ENCODE measurements at places on chromosomes 5 and 9.

GRCh38 chr5:75566710-75567309 lies 44.4 kb upstream of the ANKDD1B start:
- peak; percentile 28 for DNase-seq

DNA sequence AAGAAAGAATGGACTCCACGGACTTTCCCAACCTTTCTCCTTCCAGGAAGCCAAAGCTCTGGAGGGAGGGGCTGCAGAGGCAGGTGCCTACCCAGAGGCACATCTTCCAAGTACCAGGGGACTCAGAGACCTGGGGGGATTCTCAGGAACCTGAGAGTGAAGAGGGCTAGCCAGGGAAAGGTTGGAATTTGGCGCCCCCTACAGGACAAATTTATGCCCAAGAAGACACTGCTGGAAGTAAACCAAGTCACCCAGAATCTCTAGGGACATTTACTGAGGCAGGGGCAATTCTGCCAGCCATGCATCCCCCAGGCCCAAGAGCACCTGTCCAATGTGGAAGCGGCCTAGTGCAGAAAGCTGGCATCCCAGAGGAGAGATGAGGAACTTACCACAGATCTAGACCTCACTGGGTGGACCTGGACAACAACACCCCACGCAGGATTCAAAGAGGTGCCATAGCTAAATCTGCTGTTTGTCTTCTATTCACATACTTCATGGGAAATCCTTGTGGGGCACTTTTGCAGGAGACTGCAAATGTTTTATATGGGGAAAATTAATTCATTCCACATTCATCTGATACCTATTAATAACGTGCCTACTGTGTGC lies 25.9 kb upstream of the IDNK start:
- DNase-seq, result peak; percentile 17

DNA sequence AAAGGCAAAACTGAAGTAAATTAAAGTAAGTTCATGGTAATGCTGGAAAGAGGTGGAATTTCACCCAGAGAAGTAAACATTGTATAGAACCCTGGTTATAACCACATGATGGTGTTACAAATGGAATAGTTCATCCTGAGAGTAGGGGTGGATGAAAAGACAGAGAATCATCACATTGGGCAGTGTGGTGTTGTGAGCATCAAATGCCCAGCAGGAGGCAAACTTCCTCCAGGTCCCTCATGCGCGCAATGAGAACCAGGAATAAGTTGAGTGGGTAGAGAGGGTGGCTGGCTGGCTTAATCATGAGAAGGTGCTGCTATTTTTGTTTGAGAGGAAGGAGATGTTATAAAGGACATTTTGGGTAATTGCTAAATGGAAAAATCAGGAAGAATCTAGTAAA lies 163.3 kb upstream of the HMHB1 start:
- DNase-seq, result no peak

DNA sequence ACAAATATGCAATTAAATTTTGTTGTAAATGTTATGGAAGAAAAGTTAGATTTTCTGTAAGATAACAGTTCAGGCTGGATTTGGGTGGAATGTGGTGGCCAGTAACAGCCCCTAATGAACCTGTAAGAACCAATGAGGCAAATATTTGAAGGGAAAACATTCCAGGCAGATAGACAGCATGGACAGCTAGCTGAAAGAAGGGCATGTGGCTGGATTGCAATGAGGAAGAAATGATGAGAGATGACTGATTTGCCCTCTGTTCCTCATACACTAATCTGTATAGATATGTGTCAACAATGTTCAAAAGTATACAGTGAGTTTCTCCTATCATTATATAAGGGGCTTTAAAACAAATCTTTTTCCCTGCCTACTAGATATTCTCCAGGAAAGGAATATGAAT lies 58.8 kb downstream of the MAN2A1 start:
- no peak for DNase-seq

DNA sequence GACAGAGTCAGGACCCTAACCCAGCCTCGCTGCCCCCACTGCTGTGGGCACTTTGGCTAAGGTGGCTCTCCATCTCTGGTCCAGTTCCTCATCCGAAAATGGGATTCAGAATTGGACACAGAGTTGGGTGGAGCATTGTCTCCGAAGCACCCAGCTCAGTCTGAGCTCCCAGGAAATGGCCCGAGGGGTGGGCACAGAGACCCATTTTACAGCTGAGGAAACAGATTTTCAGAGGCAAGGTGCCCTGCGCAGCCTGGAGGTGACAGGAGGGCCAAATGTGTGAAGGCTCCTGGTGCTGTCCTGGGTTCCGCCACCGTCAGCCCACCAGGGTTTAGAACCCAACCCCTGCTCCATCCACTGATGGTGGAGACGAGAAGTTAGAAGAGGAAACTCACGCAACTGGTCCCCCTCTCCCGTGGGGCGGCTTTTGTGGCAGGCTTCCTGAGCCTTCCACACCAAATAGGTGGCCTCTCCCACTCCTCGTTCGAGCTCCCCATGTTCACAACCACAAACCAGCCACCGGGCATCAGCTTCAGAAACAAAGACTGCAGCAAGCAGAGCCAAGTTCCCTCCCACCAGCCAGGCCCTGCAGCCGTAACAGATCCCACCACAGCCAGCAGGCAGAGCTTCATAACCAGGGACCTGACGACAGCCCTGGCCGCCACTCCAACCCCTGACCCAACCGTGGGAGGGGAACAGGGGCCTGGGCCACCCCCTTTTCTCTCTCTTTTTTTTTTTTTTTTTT lies 90.9 kb upstream of the LMX1B start:
- DNase-seq, result no peak

GRCh38 chr5:147073098-147073497 lies 161.7 kb upstream of the STK32A start:
- no peak for DNase-seq

DNA sequence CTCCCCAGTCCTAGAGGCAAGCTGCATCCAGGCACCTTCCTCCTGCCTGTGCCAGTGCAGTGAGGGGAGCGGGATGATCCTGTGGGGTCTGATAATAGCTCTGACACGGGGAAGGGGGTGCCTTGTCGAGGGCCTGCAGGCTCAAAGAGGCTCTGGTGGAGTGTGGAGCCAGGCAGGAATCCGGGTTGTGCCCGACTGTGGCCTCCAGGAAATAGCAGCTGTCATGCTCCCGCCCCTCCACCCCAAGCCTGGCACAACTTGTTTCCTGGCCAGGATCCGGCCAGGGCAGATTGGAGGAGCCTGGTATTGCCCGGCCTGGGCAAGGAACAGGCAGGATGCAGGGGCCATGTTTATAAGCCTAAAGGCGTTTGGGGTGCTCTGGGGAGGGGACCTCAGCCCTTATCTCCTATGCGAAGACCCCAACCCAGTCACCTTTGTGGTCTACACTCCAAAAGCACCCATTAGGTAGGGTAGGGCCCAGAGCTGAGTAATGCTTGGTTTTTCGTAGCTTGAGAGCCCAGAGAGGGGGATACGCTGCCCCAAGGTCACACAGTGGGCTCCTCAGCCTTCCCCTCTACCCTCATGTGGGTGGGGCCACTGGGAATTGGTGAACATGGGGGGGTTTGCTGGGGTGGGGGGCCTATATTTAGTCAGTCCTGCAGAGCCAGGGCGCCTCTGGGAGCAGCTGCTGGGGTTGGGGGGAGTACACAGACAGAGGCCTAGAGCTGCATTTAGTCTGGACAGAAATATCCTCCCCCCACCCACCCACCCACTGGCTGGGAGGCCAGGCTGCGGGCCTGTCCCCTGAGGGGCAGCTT lies 12.2 kb downstream of the CXXC5 start:
- no peak for DNase-seq

DNA sequence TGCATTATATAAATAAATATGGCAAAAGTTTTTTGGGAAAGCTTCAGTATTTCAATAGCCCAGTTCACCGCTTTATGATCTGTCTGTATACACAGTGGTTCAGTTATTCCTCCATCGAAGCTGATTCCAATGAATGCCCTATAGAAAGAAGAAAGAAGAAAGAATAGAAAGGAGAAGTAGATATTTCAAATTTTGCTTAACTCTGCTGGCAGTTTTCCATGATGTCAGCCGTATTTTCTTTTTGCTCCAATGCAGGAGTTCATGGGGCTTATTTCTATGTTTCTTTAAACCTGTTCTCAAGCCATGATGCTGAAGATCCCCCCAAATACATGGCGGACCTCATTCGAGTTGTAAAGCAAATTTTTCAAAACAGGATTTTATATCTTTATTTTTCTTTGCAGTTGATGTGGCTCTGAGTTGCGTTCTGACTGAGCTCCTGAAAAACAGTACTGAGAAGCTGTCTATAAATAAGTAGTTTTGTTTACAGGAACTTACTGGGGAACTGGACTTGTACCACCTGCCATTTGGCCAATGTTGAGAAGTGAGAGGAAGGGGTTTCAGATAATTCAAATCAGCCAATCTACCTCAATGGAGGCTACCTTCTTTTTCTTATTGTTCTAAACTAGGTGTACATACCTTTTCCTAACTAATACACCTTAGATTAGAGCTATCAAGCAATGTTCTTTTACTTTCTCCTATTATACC lies 418.5 kb upstream of the MEF2C start:
- DNase-seq, result no peak

- DNase-seq, result peak; percentile 47
Observed at GRCh38 chr5:160438316-160439204, 16.9 kb downstream of the PTTG1 start.

GRCh38 chr9:11874414-11874813 lies 818.8 kb upstream of the TYRP1 start:
- no peak for DNase-seq

DNA sequence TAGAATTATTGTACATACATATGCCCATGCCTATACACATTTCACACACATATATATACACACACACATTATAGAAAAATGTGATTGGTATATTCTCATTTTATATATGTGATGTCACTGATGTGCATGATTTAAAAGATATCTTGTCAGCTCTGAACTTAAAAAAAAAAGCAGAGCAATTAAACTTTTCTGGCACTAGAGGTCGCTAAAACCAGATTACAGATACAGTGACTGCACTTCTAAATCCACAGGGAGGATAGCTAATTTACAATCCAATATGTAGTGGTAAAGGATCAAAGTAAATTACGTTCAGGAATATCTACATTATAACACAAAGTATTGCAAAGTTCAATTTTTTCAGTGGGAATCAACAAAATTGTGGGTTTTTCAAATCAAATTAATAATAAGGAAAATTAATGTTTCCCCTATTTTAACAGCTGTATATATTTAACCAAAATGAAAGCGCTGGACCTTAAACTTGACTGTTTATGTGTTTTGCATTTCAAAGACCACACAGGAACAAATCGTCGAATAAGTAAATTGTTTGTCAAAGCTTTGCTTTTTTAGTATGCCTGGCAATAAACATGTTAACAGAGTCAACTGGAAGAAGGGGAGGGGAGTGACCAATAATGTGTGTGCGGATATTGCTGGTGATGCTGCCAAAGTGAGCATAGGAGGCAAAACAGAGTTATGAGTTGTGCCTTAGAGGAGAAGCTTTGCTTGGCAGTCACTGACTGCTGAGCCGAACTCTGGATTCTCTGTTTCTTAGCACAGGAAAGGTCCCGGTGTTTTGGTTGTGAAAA lies 1201.4 kb upstream of the C9orf72 start:
- no peak for DNase-seq

DNA sequence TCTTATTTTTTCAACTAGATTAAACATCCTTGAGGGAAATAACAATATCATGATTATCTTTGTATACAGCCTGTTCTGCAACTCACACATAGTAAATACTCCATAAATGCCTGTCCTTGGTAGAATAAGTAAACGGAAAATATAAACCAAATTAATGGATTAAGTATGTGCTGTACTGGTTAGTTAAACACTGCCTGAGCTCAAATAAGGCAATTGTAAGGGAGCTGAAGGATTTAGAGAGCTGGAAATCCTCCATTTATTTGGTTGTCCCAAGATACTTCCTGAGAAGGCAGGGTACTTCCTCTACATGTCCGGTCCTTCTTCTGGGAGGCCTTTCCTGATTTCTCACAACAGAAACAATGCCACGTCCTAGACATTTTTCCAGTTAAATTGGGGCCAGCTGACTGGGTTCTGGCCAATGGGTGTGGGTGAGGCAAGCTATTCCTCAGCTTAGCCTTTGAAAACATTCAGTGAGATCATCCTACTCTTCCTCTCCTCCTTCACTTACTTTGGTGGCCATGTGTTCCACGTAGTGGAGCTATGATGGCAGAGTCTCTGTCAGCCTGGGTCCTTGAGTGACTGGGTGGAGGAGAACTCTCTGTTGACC lies 8.5 kb upstream of the C1QTNF3 start:
- DNase-seq, result no peak

DNA sequence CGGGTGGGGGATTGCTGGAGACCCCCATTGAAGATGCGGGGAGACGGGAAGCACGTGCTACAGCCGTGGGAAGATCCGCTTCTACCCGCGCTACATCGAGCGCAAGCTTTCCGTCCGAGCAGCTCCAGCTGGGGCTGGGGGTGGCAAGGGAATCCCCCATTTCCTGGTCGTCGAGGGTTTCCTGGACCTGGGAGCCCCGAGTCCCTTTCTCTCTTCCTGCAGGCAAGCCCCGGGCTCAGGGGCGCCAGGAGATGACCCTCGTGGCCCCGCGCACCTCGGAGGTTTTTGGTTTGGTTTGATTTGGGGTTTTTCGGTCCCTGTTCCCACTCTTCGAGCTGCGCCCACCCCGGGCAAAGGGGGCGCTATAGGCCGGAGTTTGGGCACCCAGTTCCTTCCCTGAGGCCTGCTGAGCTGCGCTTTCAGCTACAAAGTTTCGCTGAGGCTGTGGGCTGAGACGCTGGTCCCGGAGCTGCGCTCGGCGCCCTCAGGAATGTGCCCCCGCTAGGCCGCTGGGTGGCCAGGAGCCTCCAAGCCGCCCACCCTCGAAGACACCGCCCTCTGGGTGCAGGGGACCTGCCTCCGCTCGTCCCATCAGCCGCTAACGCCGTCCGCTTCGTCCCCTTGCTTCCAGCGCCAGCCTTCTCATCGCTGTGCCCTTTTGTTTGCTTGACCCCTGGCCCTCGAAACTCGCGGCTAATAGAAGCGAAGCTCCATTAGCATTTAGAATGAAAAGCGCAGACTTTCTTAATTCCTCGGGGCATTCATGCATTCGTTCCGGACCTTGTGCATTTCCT lies 2.9 kb downstream of the NR4A3 start:
- peak; percentile 51 for DNase-seq

- no peak for DNase-seq
Observed at GRCh38 chr9:136840140-136840876, 2.0 kb upstream of the AJM1 start.

DNA sequence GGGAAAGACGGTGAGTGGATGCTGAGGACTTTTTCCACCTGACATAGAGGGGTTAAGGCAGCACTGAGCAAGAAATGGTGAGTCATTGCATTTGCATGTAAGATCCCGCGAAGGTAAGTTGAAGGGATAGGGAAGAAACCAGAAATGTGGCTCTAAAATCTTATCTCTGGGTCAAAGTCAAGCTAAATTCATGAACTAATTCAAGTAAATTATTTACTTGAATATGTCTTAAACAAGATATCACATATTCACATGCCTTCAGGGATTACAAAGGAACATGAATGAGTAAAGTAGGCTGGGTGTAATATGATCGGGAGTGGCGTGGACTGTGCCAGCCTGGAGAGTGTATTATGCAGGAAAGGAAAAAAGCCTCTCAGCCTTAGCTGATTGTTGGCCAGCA lies 74.4 kb upstream of the EQTN start:
- DNase-seq, result no peak

DNA sequence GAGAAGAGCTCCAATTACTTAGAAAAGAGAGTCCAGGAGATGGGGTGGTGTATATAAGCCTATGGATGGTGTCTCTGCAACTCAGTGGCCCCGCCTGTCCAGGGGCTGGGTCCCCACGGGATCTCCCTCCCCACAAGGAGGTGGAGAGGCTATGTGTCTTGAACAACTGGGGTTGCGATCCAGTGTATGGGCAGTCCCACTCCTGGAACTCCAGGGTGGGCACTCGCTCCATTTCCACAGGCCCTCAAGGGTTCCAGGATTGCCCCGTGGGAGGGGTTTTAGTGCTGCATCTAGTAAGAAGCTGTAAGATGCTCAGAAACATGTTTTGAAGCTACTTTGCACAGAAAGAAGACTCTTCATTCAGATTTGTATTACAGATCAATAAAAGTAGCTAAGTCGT lies 558 bp upstream of the SMAD5 start:
- DNase-seq, result no peak
